ENCODE measurements at places on chromosomes 13 and 19.
A peak's percentile ranks its signal among the peaks of the same experiment; 100 is the strongest.

- DNase-seq, result no peak
These were observed 24.5 kb upstream of the LPAR6 start for GRCh38 chr13:48437371-48437770.

DNA sequence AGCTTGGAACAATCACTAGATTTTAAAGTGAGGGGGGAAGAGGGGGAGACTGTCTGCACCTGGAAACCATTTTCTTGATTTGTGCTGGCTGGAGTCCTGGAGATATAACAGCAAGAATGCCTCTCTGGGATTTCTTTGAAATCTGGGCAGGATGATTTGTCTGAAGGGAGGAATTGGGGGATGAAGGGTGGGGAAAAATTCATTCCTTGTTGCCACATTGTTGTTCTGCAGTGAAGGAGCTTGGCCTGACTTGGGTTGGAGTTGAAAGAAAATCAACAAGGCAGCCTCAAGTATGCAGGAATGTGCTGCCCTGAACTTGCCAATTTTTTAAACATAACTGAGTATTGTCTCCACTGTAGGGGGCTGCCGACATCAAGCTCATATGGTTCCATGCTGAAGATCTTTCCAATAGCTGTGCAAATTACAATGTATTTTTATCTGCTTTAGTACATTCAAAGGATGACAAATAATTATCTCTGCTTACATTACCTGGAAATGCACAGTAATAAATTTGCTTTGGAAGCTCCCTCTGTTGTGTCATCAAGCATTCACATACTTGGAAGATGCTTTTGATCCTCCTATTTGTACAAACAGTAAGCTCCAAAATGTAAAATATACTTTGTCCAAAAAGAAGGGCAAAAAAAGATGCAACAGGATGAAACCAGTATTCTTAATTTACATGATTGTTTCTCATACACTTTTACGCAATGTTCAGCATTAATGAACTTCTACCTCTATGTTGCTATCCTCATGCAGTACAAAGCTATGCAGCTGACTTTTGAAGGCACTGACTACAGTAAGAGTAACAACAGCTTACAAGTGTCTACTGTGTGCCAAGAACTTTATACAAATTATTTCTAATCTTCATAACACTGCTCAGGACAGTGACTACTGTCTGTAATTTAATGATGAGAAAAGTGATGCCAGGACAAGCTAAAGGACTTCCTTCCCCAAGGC lies 627.9 kb upstream of the KLF12 start:
- no peak for DNase-seq

DNA sequence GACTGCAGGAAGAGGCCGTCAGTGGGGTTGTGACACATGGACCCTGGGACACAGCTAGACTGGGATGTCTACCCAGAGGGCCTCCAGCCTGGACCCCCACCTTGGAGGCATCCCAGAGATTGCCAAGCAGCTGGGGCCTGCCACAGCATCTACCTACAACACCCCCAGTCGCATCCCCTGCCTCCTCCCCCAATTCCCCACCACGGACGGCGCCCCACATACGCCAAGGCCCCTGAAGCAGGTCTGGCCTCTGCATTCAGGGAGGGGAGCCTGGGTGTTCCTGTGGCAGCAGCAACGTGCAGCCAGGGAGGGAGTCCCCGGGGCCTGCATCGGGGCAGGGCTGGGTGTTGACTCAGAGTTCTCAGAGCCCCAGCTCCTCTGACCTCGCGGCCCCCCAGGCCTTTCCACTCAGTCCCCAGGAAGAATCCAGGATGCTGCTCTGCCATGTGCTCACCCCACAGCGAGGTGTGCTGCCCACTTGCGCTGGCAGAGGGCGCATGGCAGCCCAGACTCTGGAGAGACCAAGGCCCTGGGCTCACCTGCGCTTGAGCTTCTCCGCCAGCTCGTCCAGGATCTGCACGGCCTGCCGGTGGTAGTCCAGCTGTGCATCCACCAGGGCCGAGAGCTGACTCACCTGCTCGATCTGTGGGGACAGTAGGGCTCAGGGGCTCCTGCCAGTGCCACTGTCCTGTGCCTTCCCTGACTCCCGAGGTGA lies 19.6 kb downstream of the MPND start:
- peak; percentile 60 for DNase-seq

GRCh38 chr13:39623466-39623865 lies 20.5 kb upstream of the LHFPL6 start:
- DNase-seq, result no peak

GRCh38 chr19:44719262-44719701 lies 20.3 kb downstream of the CEACAM16 start:
- DNase-seq, result no peak

Measured in islet precursor cell (in vitro differentiated cells).